ENCODE measurements at places on chromosomes 1 and 21.

- DNase-seq = no peak
Measured at GRCh38 chr1:88595355-88596002, 88.6 kb upstream of the PKN2 start.

- DNase-seq = no peak
Measured at GRCh38 chr21:21268061-21268471, 269.9 kb downstream of the NCAM2 start.

GRCh38 chr1:209689477-209689876 is 14.3 kb downstream of the G0S2 start:
- DNase-seq = no peak

- no peak for DNase-seq
Measured at GRCh38 chr1:14733048-14733778, 134.7 kb downstream of the KAZN start.

DNA sequence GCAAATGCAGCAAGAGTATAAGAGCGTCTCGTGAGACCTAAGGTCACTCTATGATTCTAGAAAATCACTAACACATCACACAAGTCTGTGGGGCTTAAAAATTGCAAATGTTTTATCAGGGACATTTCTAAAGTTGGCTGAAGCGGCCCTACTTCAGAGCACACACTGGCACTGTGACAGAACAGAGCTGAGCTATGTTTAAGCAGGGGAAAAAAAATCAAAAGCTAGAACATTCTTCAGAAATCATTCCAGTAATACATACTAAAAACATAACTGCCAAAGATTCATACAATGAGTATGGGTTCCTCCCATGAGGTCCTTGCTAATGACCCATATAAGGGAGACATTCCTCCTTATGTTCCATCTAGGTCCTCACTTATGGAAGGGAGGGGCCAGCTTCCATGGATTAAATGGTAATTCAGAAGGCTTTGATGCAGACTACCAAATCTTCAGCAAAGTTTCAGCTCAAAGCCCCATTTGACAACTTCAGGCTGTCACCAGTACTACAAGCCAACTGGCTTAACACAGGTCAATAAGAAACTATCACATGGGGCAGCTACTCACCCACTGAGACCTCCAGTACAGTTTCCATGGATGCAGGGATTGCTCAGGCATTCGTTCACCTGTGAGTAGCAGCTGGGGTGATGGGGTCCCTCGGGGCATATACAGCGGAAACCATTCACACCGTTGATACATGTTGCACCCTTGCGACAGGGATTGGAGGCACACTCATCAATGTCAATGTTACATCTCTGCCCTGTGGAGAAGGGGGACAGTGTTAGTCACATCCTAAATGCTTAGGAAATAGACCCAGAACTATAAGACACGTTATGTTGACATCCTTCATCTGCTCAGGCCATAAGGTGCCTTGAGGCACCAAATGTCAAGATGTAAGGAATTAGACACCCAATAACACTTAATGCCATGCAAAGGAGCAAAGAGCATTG is 58.4 kb upstream of the ADAM30 start:
- no peak for DNase-seq

DNA sequence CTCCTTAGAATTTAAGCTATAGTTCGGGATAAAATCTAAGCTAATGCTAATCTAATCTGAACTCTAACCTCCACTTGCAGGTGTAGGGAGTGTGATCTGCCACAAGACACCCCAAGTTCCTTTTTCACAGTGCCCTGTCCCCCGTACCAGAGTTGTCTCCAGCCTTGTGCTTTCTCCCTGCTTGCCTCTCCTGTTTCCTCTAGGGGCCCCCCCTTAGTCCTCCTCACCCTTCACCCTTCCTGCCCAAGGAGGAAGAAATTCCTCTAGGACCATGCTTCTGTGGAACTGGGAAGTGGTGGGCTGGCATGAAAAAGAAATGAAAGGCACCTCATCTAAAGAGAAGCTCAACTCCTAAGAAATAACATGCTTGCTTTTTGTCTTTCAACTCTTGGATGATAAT is 50.2 kb upstream of the BCL9 start:
- DNase-seq = no peak

- DNase-seq = no peak
Measured at GRCh38 chr1:21280011-21280471, 10.2 kb downstream of the ECE1 start.

DNA sequence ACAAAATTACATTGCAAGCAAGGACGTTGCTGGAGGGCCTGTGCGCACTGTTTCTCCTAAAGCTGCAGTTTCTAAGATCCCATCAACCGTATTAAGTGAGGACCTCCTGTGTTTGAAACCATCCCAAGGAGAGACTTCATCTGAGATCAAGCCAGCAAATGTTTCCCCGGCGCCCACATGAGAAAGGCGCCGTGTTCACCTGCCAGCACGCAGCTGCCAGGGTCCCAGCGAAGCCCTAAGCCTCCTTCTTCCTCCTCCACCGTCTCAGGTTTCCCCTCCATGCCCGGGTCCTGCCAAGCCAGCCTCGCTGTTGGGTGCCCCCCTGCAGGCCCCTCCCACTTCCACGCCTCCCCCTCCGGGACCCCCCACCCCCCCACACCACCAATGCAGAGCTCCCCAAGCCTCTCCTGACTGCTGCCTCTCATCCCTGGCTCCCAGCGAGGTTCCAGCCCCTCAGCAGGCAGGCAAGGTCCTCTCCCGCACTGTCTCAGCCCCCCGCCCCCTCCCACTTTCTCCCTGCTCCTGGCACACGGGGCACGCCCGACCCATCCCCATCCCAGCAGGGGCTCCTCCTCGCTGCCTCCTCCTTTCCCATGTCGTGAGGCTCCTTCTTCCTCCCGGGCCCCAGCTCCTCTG is 8.6 kb upstream of the TFF1 start:
- DNase-seq = no peak

DNA sequence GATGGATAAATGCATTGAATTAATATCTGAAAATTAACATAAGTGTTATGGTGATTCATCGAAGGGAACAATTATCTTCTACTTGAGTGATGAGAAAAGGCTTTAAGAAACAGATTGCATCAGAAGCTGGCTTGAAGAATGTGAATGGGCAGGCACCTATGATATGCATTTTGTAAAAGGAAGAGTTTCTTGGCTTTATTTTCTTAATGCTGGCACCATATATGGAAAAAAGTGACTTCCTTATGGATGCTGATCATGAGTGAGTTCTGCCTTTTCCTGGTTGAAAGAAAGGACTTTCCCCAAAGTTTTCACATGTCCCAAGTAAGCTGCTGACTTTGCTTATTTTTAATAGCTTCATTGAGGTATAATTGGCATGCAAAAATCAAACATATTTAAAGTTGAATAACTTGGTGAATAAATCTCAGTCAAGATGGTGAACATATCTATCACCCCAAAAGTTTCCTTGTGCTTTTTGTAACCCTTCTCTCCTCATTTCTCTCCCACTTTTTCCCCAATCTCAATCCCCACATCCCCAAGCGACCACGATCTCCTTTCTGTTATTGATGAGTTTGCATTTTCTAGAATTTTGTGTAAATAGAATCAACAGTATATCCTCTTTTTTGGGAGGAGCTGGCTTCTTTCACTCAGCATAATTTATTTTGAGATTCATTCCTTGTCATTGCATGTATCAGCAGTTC is 74.2 kb downstream of the SPATA46 start:
- no peak for DNase-seq

DNA sequence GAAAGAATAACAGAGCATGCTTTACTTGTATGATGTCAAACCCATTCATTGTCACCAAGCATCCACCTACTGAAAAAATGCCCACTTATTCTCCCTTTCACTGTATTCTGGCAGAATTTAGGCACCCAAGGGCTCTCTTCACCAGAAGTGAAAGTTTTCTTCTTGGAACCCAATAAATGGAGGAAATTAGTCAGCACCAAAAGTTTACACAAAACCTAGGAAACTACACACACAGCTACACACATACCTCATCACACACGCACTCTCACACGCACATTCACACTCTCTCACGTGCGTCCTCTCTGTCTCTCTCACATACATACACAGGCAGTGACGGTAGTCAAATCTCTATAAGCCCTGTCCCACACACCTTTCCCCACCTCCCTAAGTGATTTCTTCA is 37.6 kb downstream of the MCOLN2 start:
- DNase-seq = no peak

DNA sequence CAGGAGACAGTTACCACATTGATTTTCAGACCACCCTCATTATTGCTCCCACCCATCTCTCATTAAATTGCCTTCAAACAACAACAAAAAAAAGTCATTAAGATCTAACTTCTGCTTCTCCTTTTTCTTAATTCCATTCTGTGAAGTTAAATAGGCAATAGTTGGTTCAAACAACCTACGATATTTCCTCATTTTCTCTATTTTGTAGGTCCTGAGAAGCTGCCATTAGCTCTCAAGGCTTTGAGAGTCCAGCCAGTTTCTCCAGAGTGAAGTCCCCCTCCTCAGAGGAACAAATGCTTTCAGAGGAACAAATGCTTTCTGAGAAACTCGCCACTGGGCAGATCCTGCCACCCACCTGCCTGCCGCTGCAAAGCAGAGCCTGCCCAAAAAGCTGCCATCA is 125.6 kb downstream of the ETS2 start:
- DNase-seq = no peak

GRCh38 chr1:175073061-175073460 is 5.4 kb downstream of the TNN start:
- no peak for DNase-seq

GRCh38 chr1:51622455-51622913 is 5.6 kb downstream of the OSBPL9 start:
- DNase-seq = no peak
